ENCODE measurements at places on chromosomes 6 and 20.

DNA sequence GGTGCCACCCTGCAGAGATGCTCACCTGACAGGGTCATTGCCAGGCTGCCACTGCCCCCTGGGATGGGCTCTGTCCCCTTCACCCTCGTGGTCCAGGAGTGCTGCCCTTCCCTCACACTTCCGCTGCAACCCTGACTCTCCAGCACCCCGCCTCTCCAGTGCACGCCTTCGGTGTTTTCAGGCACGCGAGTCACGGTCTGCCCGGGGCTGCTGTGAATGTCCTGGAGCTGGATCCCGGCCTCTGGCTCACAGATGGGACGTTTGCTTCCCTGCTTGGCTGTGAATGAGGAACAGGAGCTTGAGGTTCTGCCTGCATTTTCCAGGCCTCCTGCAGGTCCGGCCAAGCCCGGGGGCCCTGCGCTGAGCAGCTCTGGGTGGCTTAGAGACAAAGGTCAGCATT is 343.4 kb downstream of the SMOC2 start:
- no peak for DNase-seq

GRCh38 chr6:105152880-105153279 is 26.9 kb downstream of the POPDC3 start:
- no peak for DNase-seq

GRCh38 chr6:160974304-160974771 is 17.2 kb upstream of the MAP3K4 start:
- no peak for DNase-seq

GRCh38 chr20:35757098-35757705 is 14.6 kb upstream of the PHF20 start:
- no peak for DNase-seq

GRCh38 chr20:19670829-19671228 is 87.2 kb upstream of the RIN2 start:
- no peak for DNase-seq

- no peak for DNase-seq
Measured at GRCh38 chr20:35891375-35891774, 62.9 kb downstream of the SCAND1 start.

DNA sequence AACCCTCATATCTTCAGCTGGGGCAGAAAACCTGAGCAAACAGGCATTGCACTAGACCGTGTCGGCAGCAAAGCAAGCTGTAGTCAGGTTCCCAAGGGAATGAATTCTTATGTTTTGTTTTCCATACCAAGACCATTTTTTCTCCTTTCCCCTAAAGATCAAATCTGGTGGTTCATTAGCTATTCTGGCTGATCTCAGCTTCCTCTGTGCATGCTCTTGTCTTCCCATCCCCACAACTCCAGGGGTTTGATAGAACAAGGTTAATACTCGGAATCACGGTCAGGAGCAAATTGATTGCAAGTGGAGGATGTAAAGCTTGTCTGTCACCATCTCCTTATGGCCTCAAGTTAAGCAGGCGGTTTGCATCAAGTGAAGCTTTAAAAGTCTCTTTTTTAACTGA is 778.8 kb downstream of the KIF16B start:
- no peak for DNase-seq

DNA sequence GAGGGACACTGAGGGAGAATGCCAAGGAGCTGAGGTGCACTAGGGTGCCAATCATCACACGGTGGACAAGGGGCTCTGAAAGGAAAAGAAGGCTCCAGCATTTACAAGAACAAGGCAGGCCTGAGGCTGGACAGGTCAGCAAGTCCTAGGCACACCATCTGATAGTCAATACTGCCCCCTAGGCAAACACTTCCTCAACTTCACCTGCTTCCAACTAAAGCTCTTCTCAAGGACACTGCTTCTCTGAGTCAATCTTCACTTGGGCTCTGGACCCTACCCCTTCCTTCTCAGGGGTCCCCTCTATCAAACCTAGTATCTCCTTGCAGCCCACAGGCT is 37.7 kb upstream of the SLC4A11 start:
- no peak for DNase-seq

Data from T-helper 9 cell (primary cell).